ENCODE measurements at places on chromosomes 2 and 18.

DNA sequence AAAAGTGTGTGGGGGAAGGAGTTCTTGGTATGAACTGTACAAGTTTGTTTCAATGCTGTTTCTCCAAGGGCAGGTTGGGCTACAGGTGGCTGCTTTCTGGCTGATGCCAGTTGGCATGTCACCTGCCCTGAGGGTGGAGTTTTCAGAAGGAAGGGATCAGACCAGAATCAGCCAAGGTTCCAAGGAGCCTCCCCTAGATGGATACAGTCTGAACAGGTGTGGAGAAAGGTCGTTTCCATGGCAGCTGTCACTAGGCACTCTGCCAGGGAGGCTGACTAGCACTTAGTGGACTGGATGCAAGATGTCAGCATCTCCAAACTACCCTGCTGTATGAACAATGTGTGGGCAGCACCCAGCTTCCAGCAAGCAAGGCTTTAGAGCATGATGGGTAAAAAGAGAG lies 444.4 kb upstream of the HNRNPA3 start:
- DNase-seq, result no peak

DNA sequence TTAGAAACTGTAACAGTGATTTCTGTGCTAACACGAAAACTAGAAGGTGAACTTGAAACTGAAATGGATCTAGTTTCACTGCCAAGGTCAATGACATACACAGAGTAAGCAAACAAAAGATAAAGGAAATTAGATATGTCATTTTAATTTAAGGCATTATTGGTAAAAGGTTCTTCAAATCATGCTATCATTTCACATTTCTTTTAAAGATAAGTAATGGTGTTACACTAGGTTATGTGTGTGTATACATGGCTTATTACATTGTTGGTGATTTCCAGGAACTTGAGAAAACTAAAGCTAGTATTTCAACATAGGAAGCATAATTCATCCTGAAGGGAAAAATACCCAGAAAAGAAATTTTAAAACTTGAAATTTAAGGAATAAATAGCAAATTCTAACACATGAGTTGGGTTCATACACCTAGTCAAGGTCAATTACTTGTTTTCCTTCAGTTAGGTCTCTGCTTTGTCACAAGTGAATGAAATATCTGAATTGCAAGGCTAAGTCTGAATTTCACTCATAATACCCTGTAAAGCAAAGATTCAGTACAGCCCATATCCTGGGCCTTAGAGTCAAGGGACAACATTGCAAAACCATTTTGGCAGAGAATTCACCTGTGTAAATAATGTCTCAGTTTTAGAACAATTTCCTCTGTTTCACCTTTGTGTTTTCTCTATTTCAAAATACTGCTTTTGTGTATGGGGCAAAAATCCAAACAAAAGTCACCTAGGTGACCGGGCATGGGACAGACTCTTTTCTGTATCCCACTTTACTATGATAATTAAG lies 141.6 kb downstream of the SRBD1 start:
- no peak for DNase-seq

GRCh38 chr2:209160800-209161588 lies 262.9 kb upstream of the MAP2 start:
- no peak for DNase-seq

DNA sequence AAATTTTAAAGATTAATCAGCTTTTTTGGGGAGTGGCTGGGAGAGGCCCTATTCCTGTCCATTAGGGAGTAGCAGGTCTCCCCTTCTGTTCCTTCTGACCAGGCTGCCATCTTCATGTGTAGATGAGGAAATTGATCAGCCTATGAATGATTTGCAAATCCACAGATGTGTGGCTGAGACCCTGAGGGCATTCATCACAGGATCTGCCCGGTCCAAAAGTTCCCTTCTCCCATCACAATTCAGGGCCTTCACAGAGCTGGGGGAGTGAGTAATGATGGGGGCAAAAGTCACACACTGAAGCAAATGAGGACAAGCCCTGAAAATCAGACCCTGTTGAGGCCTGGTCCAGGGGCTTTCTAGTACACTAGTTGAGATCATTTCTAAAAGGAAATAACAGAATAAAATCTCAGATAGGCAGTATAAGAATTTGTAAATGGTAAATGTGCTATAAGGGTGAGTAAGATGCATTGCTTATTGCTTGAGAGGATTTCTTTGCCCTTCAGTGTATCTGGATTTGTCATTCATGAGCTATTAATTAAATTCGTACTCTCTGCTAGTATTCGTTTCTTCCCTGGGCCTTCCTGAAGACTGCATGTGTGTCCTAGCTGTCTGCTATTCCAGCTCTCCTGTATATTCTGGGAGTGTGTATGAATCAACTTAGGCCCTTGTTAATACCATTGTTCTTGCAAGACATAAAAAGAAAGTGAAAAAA lies 53.2 kb downstream of the SETBP1 start:
- no peak for DNase-seq

DNA sequence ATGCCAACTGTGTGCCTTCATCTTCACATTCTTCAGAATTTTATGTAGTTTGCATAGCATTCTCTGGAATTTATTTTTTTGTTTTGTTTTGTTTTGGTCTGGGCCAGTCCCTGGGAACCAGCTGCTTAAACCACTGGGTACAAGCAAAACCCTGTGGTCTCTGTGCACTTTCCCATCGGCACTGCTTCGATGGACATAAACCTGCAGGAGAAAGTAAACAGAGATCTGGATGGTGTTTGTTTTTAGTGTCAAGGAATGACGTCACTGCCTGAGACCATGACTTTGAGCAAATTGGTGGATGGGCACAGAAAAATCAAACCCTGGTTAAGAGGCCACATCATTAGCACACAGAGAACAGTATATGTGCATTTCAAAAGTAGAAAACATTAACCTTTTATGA lies 64.7 kb upstream of the RASGRP3 start:
- no peak for DNase-seq
